ENCODE measurements at places on chromosomes 4 and X.
A peak's percentile ranks its signal among the peaks of the same experiment; 100 is the strongest.

- no peak for DNase-seq
Measured at GRCh38 chr4:81003597-81004111, 26.9 kb upstream of the BMP3 start.

- no peak for DNase-seq
Measured at GRCh38 chr4:155929833-155930232, 23.8 kb downstream of the CTSO start.

DNA sequence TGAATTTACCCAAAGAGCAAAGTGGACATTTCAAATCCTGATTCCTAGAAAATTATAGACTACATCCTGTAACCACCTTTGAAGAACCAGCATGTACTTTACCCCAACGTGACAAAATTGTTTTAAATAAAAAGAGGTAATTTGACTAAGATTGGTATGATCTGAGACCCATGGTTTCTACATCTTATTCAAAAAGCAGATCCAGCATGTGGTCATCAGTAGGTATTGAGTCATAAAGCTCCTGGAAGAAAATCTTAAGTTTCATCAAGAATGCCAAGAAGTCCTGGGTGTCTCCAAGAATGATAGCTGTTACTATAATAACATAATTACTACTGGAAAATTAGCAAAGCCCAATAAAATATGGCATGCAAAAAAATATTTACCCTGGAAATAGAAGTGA is 61.8 kb downstream of the NFKB1 start:
- DNase-seq, result no peak

- DNase-seq, result peak; percentile 52
Measured at GRCh38 chrX:56764153-56764974, 35.3 kb downstream of the NBDY start.

GRCh38 chr4:173517781-173518424 is 12.1 kb downstream of the HAND2 start:
- DNase-seq, result no peak

GRCh38 chrX:134711135-134711921 is 53.1 kb upstream of the PLAC1 start:
- no peak for DNase-seq

DNA sequence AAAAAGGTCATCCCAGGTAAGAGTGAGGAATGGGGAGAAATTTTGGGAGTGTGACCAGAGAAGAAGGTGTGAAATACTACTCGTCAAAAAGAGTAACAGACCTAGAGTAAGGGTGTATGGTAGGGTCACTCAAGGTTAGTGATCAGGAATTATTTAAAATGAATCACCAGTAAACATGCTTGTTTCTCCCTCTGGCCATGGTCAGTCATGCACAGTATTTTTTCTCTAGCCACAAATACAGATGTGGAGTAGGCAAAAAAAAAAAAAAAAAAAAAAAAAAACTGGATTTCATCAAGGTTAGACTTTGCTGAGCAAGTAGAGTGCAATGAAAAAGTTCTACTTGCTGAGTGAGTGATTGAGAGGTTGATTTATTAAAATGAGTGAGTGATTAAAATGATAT is 34.2 kb upstream of the SLIT2 start:
- DNase-seq, result no peak

DNA sequence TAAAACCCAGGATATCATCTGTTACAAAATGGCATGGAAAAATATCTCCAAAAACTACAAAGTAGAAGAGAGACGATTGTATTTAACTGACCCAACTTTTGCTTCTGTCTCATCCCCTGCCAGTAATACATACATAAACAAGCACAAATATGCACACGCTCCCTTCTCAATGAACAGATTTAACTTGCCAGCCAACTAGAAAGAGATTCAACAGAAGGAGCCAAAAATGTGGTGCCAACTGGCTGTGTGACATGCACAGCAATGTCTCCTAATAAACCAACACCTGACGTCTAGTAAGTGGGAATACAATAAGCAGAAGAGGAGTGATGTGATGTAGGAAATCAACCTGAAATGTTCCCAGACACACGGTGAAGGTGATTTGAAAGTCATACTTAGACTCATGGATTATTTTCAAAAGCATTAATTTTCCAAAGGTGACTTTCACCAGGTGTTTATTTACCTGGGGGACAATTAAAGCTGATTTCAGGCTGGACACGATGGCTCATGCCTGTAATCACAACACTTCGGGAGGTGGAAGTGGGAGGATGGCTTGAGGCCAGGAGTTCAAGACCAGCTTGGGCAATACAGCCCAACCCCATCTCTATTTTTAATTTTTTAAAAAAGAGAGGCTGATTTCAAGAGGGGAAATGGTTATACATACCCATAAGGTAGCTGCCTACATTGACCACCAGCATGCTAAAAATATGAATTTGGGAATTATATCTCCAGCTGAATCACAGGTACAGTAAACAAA is 33.7 kb downstream of the SH3RF1 start:
- no peak for DNase-seq

DNA sequence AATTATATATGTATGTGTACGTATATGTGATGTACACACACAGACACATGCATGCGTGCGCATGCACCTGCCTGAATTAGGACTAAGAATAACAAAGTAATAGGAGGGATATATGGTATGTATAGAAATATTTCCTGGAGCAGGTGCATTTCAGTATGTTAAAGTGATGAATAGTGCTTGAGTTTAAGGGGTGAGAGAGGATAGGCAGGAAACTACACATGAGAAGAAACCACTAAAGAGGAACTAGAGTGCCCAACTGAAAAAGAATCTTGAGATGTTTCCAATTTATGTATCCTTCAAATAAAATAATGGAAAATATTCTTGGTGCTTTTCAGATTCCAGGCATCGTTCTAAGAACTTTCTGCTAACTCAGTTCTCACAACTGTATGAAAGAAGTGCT is 52.6 kb upstream of the UNC5C start:
- DNase-seq, result no peak

- DNase-seq, result no peak
Measured at GRCh38 chrX:123298026-123298425, 113.9 kb downstream of the GRIA3 start.

DNA sequence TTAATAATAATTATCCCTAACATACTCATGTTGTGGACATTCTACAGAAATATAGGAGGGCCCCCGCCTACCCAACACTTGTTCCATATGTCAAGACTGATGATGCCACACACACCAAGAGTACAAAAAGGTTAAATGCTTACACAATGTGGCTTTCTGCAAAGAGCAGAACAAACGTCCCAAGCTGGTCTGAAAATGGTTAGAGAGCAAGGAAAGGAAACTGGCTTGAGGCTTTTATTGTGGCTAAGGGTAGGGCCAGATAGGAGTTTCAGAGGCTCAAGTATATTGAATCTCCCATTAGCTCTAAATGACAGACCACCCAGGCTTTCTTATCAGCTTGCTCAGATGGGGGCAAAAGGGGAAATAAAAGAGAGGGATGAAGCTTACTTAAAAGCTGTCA is 134.1 kb upstream of the C1QTNF7 start:
- no peak for DNase-seq

GRCh38 chr4:101670897-101671296 is 119.6 kb upstream of the BANK1 start:
- no peak for DNase-seq

DNA sequence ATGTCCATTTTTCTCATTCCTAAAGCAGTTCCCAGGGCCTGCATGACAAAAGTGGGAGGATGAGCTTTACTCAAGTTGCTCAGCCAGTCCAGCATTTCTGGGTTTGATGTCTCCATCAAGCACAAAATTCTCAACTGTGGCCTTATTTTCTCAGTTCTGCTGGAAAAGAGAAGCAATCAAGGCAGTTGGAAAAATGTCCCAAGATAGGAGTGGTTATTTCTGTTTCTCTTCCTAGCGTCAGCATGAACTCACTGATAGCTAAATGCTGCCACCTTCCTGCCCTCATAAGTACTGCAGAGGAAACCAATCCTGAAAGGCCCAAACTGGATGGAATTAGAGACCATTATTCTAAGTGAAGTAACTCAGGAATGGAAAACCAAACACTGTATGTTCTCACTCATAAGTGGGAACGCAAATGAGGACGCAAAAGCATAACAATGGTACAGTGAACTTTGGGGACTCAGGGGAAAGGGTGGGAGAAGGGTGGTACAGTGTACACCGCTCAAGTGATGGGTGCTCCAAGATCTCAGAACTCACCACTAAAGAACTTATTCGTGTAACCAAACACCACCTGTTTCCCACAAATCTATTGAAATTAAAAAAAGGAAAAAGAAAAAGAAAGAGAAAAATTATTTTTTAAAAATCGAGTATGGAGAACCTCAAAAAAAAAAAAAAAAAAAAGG is 29.6 kb downstream of the ADH7 start:
- peak; percentile 38 for DNase-seq

- no peak for DNase-seq
Measured at GRCh38 chr4:99151452-99151851, 7.4 kb upstream of the ADH4 start.

- DNase-seq, result no peak
Measured at GRCh38 chr4:26151615-26152014, 169.2 kb upstream of the RBPJ start.

GRCh38 chrX:73831500-73831899 is 268.5 kb downstream of the CHIC1 start:
- no peak for DNase-seq

GRCh38 chrX:108734426-108734825 is 1.9 kb downstream of the IRS4 start:
- no peak for DNase-seq

- DNase-seq, result no peak
Measured at GRCh38 chrX:107470198-107470597, 20.7 kb downstream of the FRMPD3 start.

- DNase-seq, result no peak
Measured at GRCh38 chr4:188332265-188332664, 193.0 kb downstream of the TRIML1 start.

GRCh38 chrX:22177950-22178515 is 94.7 kb upstream of the CBLL2 start:
- DNase-seq, result no peak

- no peak for DNase-seq
Measured at GRCh38 chr4:33446953-33447352, 2726.8 kb downstream of the PCDH7 start.

DNA sequence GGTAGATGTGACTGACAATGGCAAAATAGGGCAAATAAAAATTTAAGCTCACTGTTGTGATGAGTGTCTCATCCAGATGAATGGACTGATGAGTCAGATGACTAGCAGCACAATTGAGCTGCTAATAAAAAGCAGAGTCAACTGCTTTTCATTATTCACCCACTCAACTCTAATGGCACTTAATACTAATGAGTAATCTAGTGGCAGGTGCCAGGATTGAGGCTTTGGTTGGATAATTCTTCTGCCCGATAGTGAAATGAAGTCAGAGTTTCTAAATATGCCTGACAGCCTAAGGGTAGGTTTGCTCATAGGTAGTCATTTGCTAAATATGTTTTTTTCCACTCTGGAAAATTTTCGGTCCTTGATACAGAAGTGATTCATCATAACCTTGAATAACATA is 10.4 kb downstream of the OGT start:
- no peak for DNase-seq

DNA sequence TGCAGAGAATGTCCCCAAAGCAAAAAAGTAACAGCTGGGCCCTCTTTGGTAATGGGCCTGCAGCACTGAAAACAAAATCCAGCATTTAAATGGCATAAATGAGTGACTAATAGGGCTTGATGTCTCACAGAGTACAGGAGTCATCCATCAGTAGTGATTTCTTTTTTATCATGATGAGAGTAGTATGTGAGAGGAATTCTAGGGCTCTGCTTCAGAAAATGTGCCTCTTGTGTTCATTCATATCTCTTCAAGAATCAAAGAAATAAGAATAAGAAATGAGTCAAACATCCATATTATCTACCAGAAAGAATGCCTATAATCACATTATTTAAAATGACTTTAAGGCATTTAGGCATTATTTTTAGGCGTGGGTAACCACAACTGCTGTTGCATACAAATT is 792.9 kb upstream of the HTR2C start:
- no peak for DNase-seq

DNA sequence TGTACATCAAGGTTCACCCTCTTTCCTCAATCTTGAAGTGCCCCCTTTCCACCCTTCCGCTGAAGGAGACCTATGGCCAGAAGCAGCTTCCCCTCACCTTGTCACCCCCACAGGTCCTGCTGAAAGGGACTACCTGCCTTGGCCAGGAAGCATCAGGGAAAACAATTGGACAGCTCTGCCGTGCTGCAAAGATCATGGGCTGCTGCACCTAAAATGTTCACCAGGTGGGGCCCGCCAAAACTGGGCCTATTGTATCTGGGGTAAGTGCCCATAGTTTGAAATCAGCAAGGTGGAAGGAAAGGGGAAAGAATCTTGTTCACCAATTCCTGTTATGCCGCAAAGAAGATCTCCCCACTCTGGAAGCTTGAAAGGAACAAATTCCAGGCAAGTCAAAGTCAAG is 18.4 kb downstream of the GRIA3 start:
- DNase-seq, result no peak

GRCh38 chrX:79133904-79134303 is 10.6 kb upstream of the GPR174 start:
- no peak for DNase-seq

GRCh38 chrX:153865321-153865580 is 20.7 kb downstream of the L1CAM start:
- no peak for DNase-seq

DNA sequence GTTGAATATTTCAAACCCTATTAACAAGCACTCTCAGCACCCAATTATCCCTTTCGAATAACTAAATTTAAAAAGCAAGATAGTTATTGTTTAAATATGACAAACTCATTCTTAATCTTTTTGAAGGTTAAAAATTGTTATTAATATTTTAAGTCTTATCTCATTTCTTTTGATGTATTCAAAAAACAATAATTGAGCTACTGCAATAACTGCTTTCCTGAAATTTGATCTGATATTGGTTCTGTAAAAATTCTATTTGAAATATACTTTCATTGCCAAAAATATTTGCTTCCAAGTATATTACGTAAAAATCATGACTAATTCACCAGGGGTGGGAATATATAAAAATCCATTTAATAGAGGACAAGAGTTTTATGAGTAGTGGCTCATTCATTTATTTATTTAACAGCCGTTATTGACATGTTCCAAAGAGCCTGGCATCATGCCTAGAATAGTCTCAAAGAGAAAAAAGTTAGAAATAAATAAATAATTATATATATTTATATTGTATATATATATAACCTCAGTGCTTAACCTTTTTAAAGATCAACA is 34.4 kb downstream of the GLRA3 start:
- DNase-seq, result no peak

- DNase-seq, result no peak
Measured at GRCh38 chr4:121096629-121097028, 24.3 kb upstream of the NDNF start.

DNA sequence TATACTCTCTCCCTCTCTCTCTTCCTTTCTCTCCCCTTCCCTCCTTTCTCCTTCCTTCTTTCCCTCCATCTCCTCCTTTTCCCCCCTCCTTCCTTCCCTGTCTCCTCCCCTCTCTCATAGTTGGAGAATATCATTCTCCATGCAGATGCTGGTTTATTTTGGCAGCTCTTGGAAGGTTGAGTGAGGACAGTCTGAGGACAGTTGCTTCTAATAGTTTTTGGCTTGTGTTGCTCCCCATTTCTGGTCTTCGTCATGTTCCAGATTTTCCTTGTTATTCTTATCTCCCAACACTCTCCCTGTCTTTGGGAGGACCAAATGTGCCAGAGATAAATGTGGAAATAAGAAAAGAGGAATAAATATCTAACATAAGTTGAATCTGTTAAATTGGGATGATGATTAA is 263.0 kb downstream of the FRMPD4 start:
- no peak for DNase-seq
